ENCODE measurements at places on chromosomes 1 and 21. TPM values are rescaled to one million over a fixed set of nuclear protein-coding genes. Genes with fewer than 3 reads are reported as not detected.

The GPR52 gene
- total RNA-seq: not detected

The RAP1GAP gene
- 1.5 TPM for total RNA-seq

The RYR2 gene
- 0.07 TPM for total RNA-seq

The CYP4Z1 gene
- total RNA-seq: not detected

The NCF2 gene
- 17.1 TPM for total RNA-seq

The PRAMEF12 gene
- total RNA-seq: not detected

The ESPN gene
- total RNA-seq: not detected

- no peak for DNase-seq
These were observed 5.1 kb downstream of the PARP1 start for GRCh38 chr1:226402739-226403165.

DNA sequence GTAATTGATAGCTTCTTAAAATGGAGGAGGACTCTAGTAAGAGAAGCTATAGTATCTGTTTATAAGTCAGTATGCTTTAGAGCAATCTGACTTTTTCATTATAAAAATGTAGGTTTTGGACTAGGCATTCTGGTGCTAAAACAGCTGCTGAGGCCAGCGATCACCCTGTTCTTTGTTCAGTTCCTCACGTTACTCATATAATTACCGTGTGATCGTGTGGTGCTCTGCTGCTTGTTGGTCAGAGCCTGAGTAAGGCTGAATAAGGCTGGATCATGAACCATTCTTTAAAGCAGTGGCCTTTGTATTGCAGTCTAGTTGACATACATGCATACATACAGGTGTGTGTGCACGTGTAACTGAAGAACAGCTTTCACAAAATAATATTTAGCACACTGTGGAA is 25.2 kb downstream of the CDC42 start:
- no peak for DNase-seq

GRCh38 chr1:212771341-212771740 is 20.2 kb downstream of the NSL1 start:
- no peak for DNase-seq

DNA sequence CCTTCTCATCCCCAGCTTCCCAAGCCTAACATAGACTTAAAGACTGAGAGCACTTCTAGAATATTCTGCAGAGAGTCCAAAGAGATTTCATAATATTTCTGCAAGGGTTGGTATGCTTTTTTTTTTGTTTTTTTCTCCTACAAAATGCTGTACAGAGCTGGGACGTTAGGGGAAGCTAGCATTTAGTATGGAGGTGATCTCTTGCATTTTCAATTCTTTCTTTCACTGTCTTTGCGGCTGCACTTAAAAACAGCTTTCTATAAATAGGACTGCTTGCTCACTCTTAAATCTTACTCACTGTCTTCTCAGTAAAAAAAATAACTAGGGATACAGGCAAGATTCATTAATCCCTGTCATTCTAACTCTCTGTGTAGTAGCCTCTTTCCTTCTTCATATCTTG is 7.4 kb downstream of the DSCAM start:
- no peak for DNase-seq

GRCh38 chr1:15799004-15799867 is 8.2 kb downstream of the UQCRHL start:
- peak; percentile 99 for DNase-seq

DNA sequence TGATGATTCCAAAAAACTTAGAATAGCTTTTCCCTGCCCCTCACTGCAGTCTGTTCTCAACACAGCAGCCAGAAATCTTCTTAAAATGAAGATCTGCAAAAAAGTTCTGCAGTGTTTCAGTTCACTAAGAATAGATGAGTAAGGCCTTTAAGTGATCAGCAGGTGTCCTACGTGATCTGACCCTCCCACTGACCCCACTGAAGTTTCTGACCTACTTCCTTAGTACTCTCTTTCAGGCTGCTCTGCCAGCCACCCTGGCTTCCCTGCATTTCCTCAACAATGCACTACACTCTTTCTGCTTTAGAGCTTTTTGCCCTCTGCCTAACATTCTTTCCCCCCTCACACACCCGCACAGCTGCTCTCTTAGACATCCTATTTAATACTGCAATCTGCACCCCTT is 182.5 kb downstream of the AKT3 start:
- DNase-seq: no peak

Data from M059J (cell line).